ENCODE measurements at places on chromosomes 5 and 9.

DNA sequence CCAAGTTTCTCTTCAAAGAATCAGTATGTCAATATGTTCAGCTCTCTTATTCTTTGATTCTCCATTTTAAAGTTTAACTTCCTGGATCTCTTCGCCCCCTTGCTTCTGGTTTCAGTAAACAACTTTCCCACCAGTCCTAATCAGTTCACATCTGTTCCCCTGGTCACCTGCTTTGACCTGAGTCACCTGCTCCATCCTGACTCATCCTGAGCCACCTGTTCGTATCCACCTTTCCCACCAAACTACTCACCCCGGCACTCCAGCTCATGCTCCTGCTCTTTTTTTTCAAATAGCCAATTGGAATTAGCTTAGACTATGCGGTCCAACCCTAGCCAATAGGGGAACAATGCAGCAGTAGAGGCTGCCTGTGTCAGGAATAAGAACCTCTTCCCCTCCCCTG lies 23.6 kb upstream of the CSF1R start:
- DNase-seq, result no peak

DNA sequence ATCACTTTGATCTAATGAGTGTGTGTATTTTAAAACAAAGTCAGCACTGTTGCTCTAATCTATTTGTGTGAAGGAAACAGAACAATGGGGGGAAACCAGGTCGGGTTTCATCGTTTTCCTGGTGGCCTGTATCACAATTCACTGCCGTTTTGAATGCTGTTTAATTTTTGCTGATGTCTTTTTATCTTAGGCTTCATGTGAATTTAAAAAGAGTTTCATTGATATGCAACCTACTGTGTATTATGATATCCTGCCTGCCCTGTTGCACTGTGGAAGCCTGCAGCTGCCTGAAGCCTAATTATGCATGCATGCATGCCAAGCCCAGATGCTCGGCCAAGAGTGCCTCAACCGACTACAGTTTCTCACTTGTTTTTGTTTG lies 307.5 kb downstream of the ZNF608 start:
- no peak for DNase-seq

- no peak for DNase-seq
Measured at GRCh38 chr5:172845154-172845553, 11.1 kb downstream of the ERGIC1 start.

GRCh38 chr5:179268399-179268952 lies 76.8 kb downstream of the ADAMTS2 start:
- no peak for DNase-seq
